ENCODE measurements at places on chromosomes 3 and 15.

DNA sequence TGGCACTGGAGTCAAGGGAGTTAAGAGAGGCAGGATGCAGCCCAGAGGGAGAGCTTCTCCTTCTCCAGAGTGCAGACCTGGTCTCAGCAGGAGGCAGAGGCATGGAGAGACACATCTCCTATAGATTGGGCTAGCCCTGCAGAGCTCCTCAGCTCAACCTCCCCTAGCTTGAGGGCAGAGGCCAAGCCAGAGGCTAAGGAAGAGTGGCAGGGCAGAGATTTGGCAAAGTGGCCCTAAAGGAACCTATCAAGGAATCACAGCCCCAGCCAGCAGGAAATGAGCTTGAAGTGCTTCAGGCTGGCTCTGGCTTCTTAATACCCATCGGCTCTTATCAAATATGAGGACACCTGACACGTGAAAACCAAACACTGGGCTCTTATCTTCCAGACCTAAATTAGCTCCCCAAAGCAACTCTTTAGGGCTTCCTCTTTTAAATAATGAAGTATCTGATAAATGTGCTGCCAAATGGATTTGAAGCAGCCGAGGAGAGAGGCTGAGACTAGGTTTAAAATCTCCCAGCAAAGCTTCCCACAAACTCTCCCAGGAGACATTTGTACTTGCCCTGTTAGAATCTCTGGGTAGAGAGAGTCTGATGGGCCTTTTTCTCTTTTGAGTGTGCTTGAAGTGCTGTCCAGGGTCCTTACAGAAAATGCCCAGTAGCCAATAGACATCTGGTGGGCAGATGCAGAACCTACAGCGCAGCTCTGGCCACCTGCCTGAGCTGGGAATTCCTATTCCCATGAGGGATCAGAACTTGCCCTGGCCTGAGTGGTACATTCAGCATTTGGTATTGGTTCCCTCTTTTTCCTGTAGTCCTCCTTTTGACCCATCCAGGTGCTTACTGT, 271.4 kb downstream of the CLSTN2 start:
- DNase-seq: peak; percentile 35

- DNase-seq: no peak
These were observed 537 bp upstream of the CSRNP1 start for GRCh38 chr3:39153977-39154279.

DNA sequence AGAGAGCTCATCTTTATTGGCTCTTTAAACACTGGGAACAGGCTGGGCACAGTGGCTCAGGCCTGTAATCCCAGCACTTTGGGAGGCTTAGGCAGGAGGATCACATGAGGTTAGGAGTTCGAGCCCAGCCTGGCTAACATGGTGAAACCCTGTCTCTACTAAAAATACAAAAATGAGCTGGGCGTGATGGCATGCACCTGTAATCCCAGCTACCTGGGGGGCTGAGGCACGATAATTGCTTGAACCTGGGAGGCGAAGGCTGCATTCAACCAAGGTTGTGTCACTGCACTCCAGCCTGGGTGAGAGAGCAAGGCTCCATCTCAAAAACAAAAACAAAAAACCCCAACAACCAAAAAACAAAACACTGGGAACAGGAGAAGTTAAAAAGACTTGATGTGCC, 72.1 kb downstream of the CHAC1 start:
- DNase-seq: no peak

DNA sequence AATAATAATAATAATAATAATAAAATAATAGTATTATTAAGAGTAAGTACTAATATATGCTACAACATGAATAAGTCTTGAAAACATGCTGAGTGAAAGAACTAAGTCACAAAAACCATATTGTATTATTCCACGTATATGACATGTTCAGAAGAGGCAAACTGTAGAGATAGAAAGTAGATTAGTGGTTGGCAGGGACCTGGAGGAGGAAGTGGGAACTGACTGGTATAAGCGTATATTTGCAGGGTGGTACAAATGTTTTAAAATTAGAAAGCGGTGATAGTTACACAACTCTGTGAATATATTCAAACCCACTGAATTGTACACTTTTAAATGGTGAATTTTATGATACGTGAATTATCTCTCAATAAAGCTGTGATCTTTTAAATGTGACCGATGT, 32.8 kb downstream of the LRRK1 start:
- no peak for DNase-seq

DNA sequence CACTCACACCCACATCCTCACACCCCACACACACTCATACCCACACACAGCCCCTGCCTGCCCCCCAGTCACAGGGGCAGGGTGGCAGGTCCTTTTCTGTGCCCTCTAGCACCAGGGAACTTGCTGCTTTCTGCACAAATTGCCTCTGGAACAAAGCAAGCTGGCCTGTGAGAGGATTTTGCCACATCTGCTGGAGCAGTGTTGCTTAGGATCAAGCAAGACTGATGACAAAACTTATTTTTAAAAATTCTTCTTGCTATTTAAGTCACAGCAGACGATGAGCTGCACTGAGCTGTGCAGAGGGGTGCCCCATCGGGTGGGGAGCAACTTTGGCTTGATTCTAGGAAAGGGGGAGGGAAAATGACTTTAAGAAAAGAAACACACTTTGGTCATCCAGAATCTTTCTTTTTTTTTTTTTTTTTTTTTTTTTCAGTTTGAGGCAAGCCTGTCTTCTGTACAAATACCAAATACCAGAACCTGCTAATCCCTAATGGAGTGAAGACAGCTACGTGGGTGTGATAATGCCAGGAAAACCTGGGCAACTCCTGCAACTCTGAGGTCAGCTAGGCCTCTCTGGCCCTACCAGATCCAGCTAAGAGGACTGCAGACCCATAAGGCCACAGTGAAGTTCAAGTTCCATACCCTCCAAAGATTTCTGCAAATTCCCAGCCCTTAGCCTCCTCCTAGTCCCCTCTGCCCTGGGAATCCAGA, 195.3 kb downstream of the ABHD5 start:
- no peak for DNase-seq
